ENCODE measurements at places on chromosomes 1 and 21.

DNA sequence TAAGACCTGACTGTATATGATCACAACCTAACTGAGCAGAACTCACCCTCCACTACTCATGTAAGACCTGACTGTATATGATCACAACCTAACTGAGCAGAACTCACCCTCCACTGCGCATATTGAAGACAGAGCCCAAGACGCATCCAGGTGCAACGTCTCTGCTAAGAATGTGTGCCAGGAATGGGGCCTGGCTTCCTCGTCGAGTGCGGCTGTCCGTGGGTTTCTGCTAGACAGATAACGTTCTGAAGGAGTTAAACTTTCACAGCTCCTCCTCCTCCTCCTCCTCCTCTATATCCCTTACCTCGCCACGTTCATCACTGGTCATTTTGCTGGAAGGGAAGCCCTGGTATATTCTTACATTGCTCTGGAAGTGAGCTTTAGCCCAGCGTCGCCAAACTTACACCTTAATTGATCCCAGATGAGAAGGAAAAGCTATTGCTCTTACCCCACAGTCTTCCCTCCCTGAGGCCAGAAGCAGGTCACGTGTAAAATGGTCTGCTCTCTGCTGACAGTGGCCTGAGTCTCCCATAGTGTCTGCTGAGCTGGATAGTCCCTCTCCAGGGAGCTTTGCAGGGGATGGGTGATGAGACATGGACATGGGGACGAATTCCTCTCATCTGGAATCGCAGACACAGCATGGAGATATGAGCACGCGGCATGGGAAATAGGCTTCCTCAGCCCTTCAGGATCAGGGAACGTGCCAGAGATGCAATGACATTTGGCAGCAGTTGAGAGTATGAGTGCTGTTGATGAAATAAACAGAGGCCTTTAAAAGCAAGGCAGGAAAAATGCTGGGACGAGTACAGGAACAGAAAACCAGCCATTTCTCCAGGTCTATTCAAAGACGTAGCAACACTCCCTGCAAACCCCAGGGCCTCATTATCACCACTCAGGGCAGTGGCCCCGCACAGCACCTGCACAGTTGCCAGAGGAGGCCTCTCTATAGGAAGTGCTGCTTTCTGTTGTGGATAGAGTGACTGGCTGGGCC lies 528.1 kb downstream of the KIF26B start:
- DNase-seq: no peak

DNA sequence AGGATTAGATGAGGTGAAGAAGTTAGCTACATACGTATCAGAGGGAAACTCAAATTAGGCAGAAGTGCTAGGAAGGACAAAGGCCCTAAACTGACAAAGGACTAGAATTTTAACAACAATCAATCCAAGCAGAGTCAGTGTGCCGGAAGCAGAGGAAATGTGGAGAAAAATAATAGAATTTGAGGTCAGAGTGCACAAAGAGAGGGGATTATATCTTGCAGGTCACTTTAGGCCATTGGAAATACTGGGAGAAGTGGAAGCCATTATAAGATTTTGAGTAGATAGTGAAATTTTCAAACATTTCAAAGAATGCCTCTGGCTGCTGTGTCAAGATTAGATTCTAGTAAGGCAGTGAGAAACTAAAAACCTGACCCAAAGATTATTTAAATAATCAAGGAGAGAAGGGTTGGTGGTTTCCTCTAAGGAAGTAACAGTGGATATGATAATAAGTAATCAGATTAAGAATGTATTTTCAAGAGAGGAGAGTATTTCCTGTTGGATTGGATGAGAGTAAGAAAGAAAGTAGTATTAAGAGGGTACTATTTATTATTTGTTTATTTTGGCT lies 889.2 kb upstream of the NCAM2 start:
- DNase-seq: no peak

- no peak for DNase-seq
Observed at GRCh38 chr1:113732802-113733201, 26.5 kb downstream of the PHTF1 start.

DNA sequence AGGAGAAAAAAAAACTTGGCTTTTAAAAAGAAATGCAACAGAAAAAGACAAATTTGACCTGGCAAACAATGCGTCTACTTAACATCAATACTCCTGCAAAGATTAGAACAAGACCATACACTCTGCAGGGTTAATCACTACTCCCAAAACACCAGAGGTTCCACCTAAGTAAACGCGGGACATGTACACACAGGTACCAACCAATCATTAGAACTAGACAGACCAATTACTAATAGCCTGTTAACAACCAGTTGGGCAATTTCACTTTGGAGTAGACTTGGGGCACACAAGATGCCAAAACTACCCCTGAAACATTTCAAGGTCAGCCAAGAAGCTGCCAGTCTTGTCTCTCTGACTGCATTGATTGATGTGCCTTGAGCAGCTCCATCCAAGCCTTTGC lies 125.8 kb downstream of the RRAGC start:
- no peak for DNase-seq

DNA sequence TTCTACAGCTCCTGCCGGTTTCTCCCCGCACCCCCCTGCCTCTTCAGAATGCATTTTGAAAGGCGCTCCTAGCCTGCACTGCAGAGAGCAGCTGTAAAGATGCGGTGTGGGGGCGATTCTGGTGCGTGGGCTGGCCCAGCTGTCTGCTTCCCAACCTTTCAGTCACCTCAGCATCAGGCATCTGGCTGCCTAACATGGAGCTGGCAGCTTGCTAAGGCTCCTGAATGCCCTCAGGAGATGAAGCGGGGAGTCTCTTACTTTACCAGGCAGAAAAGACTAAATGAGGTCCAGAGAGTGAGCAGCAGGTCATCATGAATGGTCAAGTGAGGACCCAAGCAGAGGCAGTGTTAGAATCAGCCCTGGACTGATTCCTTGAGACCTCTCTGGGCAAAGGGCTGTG lies 8.7 kb downstream of the IER5 start:
- no peak for DNase-seq

DNA sequence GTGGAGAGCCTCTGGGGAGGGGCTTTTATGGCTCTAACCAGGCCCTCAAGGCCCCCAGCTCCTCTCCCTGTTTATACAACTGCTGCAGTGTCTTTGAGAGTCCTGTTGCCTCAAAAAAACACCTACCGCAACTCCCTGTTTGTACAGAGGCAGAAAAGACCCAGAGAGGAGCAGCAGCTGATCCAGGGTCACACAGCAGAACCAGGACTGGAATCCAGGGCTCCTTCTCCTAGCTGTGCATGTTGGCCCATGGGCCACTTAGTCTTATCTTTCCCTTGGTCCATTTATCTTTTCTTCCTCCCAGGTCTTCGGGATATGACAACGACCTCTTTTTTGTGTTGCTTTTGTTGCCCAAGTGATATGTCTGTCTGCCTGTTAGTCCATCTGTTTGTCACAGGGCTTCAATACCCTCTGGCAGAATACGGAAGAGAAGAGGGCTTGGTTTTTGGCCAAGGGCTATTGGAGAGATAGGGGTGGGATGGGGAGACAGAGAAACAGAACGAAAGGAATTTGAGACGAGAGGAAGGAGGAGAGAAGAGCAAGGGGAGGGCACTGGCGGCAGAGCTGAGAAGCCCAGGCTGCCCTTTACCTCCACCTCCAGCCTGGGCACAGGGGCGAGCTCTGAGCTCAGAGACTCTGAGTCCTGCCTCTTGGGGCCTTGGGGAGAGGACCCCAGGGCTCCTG lies 33.5 kb upstream of the WASF2 start:
- no peak for DNase-seq

GRCh38 chr1:228166170-228166936 lies 749 bp downstream of the IBA57 start:
- no peak for DNase-seq

DNA sequence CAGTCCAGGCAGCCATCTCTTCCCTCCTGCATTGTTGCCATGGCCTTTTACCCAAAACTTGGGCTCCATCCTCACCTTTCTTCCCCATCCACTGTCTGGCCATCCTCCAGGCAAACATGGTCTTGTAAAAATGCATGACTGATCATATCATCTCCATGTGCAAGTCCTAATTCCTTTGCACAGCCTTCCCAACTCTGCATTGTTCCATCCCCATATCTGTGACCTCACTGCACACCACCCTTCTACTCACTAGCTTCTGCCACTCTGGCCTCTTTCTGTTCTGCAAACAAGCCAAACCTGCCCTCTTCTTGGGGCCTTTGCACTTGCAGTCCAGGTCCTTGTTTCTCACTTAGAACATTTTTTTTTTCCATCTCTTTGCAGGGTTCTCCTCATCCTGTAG lies 230.1 kb upstream of the GJB5 start:
- no peak for DNase-seq

DNA sequence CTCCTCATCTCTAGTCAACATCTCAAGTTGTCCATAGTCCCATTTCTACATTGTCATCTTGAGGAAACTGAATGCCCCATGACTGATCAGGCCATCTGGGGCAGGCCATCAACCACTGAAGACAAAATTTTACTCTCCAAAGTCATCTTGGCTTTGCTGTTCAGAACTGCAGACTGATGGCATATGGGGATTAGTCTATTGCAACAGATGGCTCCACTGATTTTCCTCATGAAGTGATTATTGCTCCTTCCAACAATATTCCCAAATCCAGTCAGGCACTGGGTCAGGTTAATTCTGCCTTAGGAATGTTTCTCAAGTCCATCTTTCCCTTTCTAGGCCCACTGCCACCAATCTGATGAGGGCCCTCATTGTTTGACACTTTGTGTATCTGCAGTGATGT lies 101.7 kb downstream of the ESRRG start:
- DNase-seq: no peak

- no peak for DNase-seq
Observed at GRCh38 chr1:81115422-81115821, 685.3 kb upstream of the ADGRL2 start.

DNA sequence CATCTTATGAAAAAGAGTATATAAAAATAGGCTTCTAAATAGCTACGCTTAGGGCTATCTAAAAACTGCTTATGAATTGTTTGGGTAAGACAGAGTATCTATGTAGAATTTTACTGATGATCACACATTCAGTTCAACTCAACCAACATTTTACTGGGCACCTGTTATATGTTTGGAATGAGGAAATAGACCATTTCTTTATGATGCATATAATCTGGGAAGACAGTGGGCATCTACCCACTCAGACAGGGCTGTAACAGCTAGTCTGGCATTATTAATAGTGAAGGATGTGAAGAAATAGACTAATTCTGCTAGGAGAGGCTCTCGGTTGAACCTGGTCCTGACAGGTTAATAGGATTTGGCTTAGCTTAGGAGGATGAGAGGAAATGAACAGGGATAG lies 56.9 kb downstream of the TIAM1 start:
- DNase-seq: no peak

- no peak for DNase-seq
Observed at GRCh38 chr1:62093261-62093660, 101.4 kb upstream of the L1TD1 start.

- DNase-seq: no peak
Observed at GRCh38 chr1:18564676-18565075, 66.0 kb upstream of the PAX7 start.

GRCh38 chr1:152497273-152497672 lies 13.3 kb upstream of the LCE5A start:
- DNase-seq: no peak

DNA sequence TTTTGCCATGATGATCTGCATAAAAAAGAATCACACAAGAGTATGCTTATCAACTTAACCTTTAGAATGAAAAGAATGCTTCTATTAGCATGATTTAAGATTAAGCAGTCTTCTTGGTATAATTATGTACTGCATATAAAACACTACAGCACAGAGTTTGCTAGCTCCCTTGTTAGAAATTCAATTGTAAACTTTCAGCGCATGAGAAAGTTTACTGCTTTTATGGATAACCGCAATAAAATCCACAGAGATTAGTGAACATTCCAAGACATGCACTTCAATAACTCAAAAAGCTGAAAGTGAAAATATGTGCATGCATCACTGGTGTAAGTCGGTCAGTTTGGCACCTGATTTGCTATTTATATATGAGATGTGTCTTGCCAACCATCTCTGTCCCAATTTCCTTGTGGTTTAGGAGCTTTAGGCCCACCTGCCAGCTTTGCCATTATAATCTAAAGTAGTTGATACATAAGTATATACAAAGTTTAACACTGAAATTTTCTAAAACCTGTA lies 16.9 kb downstream of the CCT8 start:
- DNase-seq: no peak

DNA sequence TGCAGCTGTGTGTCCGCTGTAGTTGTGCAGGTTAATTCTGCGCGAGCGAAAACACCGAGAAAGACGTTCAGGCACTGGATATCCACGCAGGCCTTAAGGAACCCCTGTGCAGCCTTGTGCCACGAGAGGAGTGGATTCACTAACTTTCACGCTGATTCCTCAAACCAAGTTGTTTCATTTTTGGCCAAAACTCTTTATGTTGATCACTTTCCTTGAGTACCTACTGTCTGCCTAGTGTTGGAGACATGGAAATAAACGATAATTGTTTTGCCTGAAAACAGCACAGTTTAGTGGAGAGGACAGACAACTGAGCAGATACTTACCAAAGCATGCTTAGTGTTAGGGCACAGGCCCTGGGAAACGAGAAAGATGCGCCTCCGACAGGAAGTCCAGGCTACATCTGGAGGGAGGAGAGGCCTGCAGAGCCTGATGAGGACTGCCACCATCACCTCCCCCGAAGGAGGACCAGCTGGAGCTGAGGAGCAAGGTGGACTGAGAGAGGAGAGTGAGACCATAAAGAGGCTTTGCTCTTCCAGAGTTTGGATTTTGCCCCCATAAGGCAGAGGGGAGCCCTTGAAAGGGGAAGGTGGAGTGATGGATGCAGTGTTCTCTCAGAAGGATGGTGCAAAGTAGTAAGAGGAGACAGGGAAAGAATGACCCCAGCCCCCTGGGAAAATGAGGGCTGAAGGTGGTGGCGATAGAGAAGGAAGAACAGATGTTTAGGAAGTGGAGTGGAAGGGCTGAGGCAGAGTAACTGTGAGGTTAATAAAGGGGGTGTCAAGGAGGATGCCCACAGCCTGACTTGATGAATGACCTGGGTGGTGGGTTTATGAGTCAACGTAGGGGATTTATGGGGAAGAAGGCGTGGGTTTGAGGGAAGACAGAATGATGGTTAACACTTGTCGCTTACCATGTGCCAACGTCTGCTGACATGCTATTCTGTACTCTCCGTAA lies 956 bp upstream of the SCAF4 start:
- peak; percentile 23 for DNase-seq

GRCh38 chr1:228913626-228914414 lies 178.5 kb downstream of the RHOU start:
- DNase-seq: no peak

- no peak for DNase-seq
Observed at GRCh38 chr1:166328956-166329355, 162.2 kb upstream of the FAM78B start.

GRCh38 chr1:219858980-219859379 lies 69.4 kb downstream of the SLC30A10 start:
- no peak for DNase-seq

- DNase-seq: no peak
Observed at GRCh38 chr1:203167026-203167912, 8.4 kb downstream of the MYBPH start.

GRCh38 chr1:206048582-206048981 lies 4.4 kb upstream of the RHEX start:
- no peak for DNase-seq

- no peak for DNase-seq
Observed at GRCh38 chr1:22741118-22741517, 30.5 kb downstream of the EPHB2 start.

GRCh38 chr1:178052650-178053461 lies 41.0 kb upstream of the RASAL2 start:
- no peak for DNase-seq
